ENCODE measurements at places on chromosomes 4 and X. TPM values are rescaled to one million over a fixed set of nuclear protein-coding genes. Genes with fewer than 3 reads are reported as not detected.

- H3K4me3 ChIP-seq: no peak overlapping the region
- H3K27me3 ChIP-seq: no peaks in the 10 kb centered on the region
- H3K36me3 ChIP-seq: no peaks in the 10 kb centered on the region
- H3K4me1 ChIP-seq: no peaks in the 10 kb centered on the region
- no peak for DNase-seq
Measured at GRCh38 chr4:74964311-74964710, 31.4 kb downstream of the PARM1 start.

CXXC4 gene
- not detected for total RNA-seq

- DNase-seq: no peak
- no peak overlapping the region for H3K27ac ChIP-seq
Measured at GRCh38 chr4:75099321-75099720, 166.4 kb downstream of the PARM1 start.

DNA sequence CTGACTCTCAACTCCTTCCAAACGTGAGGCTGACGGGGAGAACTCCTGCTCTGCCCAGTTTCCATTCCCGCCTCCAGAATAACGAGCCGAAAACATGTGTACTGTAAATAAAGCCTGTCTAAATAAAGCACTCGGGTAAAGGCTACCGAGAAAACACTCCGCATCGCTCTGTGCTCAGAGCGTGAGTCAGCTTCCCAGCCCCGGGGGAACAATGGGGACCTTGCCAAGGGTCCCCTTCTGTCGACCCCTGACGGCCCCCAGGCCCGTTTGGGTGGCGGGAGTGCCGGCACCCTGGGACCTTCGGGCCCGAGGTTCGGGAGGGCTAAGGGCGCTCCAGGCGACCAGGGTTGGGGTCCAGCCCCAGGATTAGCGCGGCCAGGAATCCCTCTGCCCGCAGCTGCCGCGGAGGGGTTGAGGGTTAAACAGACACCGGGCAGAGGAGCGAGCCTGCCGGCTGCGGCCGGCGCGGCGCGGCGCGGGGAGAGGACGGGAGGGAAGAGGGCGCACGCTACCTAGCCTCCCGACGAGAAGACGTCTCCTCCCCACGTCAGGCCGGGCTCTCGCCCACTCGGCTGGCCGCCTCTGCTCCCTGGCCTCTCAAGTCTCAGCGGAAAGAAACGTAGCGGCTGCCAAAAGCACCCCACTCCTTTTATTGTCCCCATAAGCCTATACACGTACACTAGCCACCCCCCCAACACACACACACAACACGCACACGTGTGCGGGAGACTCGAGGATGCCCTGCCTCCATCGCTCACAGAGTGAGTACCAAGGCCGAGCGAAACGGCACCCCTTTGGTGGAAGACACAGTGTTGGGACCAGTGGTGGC, 85.5 kb downstream of the BCOR start:
- no peak overlapping the region for H3K27ac ChIP-seq
- H3K4me1 ChIP-seq: peaks cover 34% of the 10 kb centered on the region
- H3K27me3 ChIP-seq: peaks cover 17% of the 10 kb centered on the region
